ENCODE measurements at places on chromosomes 11 and 22.

GRCh38 chr11:19673924-19674729 lies 38.5 kb upstream of the NAV2 start:
- DNase-seq: no peak

DNA sequence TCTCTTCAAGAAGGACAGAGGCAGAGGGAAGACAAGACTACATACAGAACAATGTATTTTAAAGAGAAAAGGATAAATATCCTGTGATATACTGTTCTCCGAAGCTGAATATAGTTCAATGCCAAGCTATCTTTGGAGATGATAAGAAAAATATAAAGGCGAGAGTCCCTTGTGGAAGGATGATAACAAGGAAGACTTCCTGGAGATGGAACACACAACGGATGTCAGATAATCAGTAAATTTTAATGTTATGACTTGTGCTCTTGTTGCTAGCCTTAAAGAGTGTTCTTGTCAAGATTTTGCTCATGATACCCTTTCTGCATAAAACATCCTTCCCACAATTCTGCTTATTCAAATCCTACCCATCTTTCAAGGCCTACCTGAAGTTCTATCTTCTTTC lies 6.8 kb upstream of the CTR9 start:
- no peak for DNase-seq

- no peak for DNase-seq
Measured at GRCh38 chr22:22085702-22086500, 103.3 kb upstream of the TOP3B start.

GRCh38 chr11:94790661-94791180 lies 22.6 kb downstream of the AMOTL1 start:
- no peak for DNase-seq

- no peak for DNase-seq
Measured at GRCh38 chr22:47379037-47379436, 616.6 kb downstream of the TBC1D22A start.

DNA sequence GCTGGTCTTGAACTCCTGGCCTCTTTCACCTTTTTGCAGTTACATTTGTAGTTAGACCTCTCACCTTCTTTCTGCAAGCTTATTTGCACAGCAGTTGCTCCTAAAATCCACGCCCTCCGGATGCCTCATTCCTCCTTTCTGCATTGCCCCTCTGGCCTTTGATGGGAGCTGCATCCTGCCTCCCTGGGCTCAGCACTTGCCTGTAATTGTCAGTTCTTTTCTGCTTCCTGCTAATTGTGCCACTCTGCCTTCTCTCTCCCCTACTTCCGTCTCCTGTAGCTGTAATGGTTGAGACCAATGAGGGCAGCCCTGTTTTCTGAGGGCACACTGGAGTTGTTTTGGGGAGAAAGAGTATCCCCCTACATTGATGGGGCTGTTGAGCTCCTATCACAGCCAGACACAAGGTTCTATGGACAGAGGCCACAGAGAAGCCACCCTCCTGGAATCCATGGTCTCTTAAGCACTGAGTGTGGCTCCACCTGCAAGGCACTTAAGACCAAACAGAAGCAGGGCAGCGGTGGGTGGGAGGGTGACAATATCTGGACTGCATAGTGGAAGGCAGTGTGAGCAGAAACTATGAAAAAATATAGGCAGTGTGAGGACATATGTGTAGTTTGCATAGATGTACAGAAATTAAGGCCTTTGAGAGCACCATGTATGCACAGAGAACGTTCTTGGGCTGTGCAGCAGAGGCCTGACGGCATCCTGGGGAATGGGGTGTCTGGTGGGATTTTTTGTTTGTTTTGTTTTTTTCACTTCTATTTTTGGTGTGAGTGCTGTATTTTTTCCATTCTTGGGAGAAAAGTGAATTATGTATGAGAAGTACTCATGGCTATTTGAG lies 30.5 kb downstream of the YDJC start:
- no peak for DNase-seq

DNA sequence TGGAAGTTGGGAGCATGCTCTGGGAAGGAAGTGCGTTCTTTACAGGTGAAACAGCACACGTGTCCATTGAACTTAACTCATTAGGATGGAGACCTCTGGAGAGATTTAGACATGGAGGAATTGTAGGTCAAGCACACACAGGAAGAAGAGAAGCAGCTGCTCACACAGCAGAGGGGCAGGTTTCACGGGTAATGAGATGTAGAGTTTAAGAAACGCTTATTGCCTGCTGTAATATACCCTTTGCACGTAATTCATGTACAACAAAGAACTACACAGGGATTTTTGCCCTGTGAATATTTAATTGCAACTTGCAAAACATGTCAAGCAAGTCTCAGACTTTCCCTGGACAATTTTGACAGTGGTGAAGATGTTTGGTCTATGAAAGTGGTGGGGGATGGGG lies 508.0 kb downstream of the OPCML start:
- DNase-seq: no peak

DNA sequence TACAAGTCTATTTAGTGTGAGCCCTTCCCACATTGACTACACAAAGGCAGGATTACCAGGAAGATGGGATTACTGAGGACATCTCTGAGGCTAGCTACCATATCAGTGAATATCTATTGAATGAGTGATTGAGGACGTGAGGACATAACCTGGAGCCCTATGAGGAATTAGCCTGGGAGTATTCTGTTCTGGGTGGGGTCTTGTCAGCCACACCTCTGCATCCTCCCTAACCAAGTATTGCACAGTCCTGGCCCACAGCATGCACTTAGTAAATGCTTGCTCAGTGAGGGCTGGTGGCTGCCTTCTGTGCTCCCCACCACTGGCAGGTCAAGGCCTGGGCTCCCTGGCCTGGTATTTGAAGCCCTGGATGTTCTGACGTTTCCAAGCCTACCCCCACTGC lies 14.8 kb downstream of the DUSP18 start:
- DNase-seq: no peak

DNA sequence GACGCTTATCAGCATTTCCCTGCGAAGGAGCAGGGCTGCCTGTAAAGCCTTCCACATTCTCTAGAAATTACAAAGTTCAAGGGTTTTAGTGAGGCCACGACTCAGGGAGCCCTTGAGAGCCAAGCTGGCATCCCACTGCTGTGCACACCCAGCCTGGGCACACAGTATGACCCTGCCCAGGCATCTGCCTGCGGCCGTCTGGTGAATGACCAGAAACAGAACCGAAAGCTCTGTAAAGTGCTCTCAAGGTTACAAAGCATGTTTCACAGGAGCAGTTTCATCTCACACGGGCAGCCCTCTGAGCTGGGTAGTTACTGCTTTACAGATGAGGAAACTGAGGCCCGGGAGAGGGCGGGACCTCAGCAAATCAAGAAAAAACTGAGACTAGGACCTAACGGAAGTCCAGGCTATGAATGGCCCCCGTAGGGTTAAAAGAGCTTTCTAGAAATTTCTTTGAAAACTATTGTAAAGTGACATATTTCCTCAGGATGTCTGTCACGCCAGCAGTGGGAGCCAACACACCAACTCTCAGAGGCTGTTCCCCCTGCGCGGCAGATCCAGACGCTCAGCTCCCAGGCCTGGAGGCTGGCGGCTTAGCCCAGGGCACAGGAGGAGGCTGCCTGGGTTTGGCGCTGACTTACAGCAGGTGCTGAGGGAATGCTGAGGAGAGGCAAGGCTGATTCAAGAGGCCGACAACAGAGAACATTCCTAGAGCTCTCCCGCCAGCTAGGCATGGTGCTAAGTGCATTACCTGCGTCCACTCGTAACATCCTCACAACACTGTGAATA lies 7.7 kb upstream of the TCF20 start:
- DNase-seq: no peak

DNA sequence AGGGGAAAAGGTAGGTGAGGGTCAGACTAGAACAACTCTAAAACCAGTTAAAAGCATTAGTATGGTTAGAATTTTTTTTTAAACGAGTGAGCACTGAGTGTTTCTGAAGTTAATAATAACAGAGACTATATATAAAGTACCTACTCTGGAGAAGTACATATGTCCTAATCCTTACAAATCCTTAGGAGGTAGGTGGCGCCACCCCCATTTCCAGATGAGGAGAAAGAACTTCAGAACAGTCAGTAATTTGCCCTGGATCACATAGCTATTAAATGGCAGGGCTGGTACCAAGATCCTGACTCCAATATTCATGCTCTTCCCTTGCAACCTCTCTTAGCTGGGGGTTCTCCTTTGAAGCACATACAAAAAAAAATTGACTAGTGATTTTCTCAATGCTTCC lies 80.5 kb downstream of the CLPB start:
- no peak for DNase-seq

DNA sequence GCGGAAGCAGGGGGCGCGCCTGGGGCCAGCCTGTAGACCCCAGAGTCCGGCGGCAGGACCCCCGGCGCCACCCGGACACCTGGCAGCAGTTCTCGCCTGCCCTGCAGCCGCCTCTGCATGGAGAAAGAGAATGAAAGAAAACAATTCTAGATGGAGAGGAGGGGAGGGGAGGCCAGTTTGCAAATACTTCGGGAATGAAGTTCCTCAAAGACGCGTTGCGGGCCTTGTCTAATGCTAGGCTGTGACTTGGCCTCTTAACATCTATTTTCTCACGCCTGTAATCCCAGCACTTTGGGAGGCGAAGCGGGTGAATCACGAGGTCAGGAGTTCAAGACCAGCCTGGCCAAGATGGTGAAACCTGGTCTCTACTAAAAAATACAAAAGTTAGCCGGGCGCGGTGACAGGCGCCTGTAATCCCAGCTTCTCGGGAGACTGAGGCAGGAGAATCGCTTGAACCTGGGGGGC lies 2.1 kb upstream of the BARX2 start:
- no peak for DNase-seq

DNA sequence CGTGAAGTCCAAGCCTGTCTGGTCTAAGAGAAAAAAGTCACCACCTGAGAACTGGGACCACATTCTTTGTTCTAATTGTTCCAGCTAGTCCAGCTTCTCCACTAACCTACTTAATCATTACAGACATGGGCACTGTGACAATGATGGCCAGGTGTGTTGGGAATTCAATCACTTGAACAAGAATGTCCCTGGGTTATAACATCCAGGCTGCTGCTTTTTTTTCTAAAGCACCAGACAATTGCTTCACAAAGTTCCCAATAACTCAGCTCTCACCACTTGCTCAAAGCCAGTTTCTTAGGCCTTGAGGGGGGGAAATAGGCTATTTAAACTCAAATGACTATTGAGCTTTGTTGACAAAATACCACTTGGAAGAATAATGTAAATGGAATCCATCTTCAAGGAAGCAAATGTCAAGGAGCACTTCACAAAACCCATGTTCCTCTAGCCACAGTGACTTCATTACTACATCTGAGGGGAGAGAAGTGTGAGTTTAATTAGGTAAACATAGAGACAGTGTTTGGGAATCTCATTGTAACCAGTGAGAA lies 80.3 kb downstream of the ME3 start:
- no peak for DNase-seq

DNA sequence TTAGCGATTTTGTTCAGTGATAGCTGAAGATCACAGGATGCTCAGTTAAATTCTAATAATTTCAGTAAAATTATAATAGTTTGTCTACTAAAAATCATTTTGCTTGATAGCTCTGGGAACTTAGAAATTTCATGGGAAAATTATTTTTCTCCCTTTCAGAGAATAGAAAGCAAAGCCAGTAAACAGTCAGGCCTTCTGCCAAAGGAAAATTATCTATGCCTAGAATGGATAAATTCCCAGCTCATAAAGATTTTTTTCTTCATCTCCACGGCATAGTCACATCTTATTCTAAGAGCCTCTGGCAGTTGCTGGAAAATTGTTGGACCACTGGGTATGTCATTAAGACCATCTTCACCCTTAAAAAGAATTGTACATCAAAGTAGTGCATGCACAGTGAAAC lies 169.6 kb upstream of the ANO3 start:
- no peak for DNase-seq

- DNase-seq: no peak
Measured at GRCh38 chr22:23497016-23497885, 82.8 kb downstream of the IGLL1 start.

GRCh38 chr11:76717369-76717768 lies 46.8 kb upstream of the LRRC32 start:
- no peak for DNase-seq

DNA sequence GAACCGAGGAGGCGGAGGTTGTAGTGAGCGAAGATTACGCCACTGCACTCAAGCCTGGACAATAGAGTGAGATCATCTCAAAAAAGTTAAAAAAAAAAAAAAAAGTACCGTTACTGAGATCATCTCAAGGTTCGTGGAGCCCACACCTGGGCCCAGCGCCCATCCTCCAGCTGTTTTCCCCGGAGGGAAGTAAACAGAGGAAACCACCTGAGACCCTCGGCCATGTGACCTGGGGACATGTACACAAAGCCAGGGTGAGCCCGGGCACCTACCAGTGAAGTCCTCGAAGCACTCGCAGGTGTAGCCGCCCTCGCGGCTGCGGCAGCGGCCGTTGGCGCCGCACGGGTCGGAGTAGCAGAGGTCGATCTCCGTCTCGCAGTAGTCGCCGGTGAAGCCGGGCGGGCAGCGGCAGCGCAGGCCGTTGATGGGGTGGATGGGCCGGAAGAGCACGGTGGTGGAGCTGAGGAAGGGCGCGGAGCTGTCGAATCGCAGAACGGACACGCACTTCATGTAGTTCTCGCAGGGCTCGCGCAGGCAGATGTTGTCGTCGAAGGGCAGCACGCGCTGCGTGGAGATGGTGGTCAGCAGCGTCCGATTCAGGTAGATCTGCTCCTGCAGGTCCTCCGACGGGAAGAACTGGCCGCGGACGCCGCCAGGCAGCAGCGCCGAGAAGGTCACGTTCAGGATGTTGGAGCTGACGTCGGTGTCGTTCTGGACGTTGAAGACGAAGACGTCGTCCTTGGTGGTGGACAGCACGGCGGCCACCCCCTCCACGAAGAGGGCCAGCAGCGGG lies 73.8 kb downstream of the CELSR1 start:
- no peak for DNase-seq

DNA sequence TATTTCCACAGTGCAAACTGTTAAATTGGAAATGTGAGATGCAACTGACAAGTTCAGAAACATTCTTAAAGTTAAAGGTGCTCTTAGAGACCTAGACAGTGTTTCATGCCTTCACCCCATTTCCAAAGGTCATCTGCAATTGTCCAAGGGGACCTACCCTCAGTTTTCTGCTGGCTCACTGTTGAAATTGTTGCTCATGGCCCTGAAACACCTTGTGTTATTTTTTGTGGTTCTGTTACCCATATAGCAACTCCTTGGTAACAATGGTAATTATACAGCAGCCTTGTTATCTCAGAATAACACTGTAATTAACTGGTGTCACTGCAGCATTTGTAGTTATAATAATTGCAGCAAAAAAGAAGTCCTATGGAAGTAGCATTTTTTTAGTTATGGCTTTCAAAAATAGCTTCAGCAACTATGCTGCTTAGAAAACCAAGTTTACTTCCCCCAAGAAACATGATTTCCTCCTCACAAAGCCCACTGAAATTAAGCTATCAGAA lies 49.2 kb upstream of the CCDC34 start:
- no peak for DNase-seq

GRCh38 chr11:71580057-71581003 lies 2.3 kb downstream of the KRTAP5-11 start:
- DNase-seq: no peak

GRCh38 chr22:47361247-47361646 lies 598.8 kb downstream of the TBC1D22A start:
- DNase-seq: no peak

GRCh38 chr11:134527382-134528243 lies 115.6 kb upstream of the B3GAT1 start:
- no peak for DNase-seq

GRCh38 chr22:17953147-17953546 lies 71.2 kb downstream of the MICAL3 start:
- DNase-seq: no peak

- peak; percentile 35 for DNase-seq
Measured at GRCh38 chr11:2466869-2467694, 22.3 kb downstream of the KCNQ1 start.

GRCh38 chr11:31326470-31327148 lies 42.9 kb downstream of the DCDC1 start:
- DNase-seq: no peak
